Spleen (tissue), 13 donors: ENCODE measurements at places on chromosomes 4 and X. TPM values are rescaled to one million over a fixed set of nuclear protein-coding genes. Genes with fewer than 3 reads are reported as not detected.

GRCh38 chrX:138270931-138271330 is 440.6 kb downstream of the FGF13 start:
- no peak for DNase-seq
- H3K27me3 ChIP-seq, result no peaks in the 10 kb centered on the region
- H3K36me3 ChIP-seq, result no peaks in the 10 kb centered on the region
- H3K27ac ChIP-seq, result no peak overlapping the region

DNA sequence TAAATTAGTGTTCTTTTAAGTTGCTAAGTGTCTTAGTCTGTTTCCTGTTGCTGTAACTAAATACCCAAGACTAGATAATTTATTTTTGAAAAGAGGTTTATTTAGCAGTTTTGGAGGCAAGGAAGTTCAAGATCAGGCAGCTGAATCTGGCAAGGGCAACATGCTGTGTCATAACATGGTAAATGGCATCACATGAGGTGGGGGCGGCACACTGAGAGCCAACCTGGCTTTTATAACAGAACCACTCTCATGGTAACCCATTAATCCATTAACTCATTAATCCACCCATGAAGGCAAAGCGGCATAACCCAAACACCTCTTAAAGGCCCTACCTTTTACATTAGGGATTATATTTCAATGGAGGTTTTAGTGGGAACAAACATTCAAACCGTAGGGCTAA is 182.2 kb upstream of the GATB start:
- DNase-seq, result no peak
- no peaks in the 10 kb centered on the region for H3K4me1 ChIP-seq
- H3K27ac ChIP-seq, result no peak overlapping the region
- H3K36me3 ChIP-seq, result no peaks in the 10 kb centered on the region
- no peaks in the 10 kb centered on the region for H3K27me3 ChIP-seq
- no peak overlapping the region for H3K4me3 ChIP-seq

DNA sequence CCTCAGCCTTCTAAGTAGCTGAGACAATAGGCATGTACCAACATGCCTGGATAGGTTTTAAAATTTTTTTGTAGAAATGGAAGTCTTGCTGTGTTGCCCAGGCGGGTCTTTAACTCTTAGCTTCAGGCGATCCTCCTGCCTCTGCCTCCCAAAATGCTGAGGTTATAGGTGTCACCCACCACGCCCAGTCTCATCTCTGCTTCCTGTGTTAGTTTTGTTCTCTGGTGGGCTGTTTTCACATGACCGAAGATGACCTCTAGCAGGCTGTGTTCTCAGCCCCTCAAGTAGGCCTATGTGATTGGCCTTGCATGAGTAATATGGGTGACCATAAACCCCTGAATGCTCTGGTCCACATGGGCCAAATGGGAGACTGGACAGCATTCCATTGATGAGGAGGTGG is 56.8 kb upstream of the MSANTD1 start:
- no peak overlapping the region for H3K27ac ChIP-seq
- peaks cover 94% of the 10 kb centered on the region for H3K36me3 ChIP-seq
- no peaks in the 10 kb centered on the region for H3K27me3 ChIP-seq
- peaks cover 9% of the 10 kb centered on the region for H3K4me1 ChIP-seq

Gene CXXC4
- 0.19 TPM for polyA plus RNA-seq

Gene TCEAL9
- 37.8 TPM for polyA plus RNA-seq
